Left renal pelvis (tissue), 4 donors: ENCODE measurements at places on chromosomes 5 and 9. TPM values are rescaled to one million over a fixed set of nuclear protein-coding genes. Genes with fewer than 3 reads are reported as not detected.

DNA sequence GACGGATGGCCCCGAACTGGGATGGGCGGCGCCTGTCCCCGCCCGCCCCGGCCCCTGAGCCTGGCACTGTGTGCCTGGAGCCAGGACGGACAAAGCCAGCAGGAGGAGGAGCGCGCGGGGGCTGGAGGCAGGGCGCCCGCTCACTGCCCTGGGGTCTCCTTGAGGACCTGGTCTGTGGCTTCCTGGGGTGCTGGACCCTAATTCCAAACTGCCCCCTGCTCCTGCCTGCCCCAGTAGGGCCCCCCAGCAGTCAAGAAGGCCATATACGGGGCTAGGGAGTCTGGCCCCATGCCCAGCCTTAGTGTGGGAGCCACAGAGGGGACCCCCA lies 29.2 kb upstream of the RXRA start:
- DNase-seq, result no peak

DNA sequence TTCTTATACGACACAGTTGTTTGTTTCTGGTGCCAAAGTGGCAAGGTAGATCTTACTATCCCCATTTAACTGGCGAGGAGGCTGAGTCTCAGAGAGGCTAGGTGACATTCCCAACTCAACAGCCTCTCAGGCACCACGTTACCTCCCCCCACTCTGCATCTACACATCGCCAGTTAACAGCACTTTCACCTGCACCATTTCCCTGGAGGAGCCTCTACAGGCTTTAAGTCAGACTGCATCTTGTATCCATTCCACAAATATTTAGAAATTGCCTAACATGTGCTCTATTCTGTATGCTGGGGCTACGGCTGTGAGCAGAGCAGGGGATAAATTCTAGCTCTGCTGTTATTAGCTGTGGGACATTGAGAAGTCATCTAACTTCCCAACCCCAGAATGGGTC lies 168.6 kb downstream of the INSYN2B start:
- no peak for DNase-seq

GRCh38 chr5:16963821-16964220 lies 27.7 kb upstream of the MYO10 start:
- no peak for DNase-seq

OMD gene
- polyA plus RNA-seq, result 7.4 TPM
